ENCODE measurements at places on chromosomes 4 and X.

DNA sequence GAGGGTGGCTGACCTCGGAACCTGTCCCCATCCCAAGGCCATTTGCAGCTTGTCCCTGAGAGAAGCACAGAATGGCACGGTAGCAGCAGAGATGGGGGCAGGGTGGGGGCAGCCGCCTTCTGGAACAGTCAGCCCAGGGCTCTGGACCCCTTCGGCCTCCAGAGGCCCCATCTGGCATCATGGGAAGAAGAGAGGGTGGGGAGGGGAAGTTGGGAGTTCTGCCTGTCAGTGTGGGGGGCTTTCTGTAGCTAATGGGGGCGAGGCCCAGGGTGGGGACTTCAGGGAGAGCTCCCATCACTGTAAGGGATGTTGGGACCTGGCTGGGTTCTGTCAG is 62.9 kb upstream of the ADRA2C start:
- no peak for DNase-seq

- no peak for DNase-seq
Measured at GRCh38 chr4:154366956-154367355, 124.6 kb downstream of the DCHS2 start.

DNA sequence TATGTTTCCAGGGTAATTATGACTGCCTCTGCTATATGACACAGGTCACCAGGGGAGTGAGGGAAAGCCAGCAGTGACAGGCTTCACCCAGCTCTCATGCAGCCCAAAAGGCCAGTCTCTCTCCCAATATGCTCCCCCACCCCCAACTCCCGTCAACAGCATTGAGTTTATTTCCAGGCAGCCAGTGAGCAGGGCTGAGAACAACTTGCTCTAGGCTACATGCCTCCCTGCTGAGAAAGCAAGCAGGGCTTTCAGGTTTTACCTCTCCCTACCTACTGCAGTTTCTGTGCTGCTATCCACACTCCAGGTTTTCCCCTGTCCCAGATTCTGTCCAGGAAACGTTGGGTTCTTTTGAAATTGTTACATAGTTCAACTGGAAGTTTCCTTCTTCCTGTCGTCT is 291.4 kb downstream of the PABPC4L start:
- DNase-seq: no peak

GRCh38 chr4:56859841-56860240 is 38.3 kb upstream of the SPINK2 start:
- DNase-seq: no peak

DNA sequence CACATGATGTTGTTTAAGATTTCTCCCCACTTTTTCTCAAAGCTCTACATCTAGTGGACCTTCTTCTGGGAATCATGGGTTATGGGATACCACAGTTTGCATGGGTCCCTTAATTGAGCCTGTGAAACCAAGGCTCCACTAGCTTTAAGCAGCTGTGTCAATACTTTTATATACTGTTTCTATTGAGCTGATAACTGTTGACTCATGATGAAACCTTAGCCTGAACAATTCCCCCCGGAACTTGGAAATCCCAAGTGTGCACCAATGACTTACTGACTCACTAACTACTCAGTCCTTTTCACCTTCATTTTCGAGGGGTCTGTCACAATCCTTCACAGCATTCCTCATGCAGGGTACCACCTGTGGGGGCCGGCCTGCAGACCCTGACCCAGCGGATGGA is 12.7 kb upstream of the SPIN4 start:
- DNase-seq: no peak

DNA sequence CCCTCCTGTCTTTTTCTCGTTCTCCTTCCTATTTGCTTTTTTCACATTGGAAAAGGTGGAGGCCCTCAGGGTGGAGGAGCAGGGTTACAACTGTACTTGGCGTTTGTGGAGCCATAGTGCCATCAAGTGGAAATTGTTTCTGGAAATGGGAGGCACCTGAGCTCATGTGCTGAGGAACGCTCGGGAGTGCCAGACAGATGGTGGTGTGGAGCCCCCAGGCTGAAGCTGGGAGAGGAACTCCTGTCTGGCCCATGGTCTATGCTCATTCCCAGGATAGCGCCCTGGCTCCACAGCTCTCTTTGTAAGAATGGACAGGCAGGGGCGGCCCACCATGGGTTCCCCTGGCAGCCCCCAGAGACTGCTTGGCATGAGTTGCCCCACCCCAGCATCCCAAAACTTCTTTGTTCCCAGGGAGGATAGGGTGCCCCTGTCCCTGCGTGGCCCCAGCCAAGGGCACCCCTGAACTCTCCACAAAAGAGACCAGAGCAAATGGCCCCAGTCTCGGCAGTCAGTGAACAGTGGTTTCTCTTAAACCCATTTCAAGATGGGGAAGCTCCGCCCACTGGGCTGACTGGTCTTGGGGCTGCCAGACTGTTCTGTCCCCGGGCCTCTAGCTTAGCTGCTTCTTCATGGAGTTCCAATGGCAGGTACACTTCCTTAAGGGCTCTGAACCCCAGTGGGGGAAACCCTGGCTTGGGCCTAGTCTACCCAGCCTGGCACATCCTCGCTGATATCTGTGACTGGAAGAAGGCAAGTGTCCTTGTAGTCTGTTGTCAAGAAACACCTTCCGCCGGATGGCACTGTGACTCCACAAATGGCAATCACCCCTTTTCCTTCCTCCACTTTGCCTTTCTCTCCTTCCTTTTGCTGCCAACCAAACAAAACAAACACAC is 70.1 kb downstream of the NBDY start:
- DNase-seq: no peak

- DNase-seq: peak; percentile 8
Measured at GRCh38 chr4:185304944-185305690, 90.6 kb downstream of the LRP2BP start.

DNA sequence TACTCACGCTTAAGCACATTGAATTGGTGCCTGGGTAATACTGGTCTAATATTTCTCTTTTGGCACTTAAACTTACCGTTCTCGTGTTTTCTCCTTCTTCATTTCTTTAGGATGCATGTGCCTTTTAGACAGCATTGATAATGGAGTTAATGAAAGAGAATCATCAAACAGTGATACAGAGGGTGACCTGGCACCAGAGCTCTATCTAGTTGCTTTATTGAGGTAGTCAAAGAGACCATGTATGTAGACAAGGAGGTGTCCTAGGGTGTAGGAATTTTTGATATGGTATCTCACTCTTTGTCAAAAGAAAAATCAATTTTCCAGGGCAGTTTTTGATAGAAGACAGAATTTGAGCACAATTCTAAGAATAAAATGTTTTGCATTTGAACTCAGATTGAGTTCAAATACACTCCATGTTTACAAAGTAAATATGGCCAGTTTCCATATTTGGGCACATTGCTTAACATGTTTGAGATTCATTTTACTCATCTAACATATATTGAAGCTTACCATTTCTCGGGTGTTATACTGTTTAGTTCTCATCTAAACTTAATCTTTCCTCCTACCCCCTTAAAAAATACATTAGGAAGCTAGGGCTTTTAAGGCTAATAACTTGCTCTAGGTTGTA is 92.0 kb downstream of the WWC2 start:
- no peak for DNase-seq

- DNase-seq: no peak
Measured at GRCh38 chr4:93540562-93540961, 288.0 kb upstream of the ATOH1 start.

DNA sequence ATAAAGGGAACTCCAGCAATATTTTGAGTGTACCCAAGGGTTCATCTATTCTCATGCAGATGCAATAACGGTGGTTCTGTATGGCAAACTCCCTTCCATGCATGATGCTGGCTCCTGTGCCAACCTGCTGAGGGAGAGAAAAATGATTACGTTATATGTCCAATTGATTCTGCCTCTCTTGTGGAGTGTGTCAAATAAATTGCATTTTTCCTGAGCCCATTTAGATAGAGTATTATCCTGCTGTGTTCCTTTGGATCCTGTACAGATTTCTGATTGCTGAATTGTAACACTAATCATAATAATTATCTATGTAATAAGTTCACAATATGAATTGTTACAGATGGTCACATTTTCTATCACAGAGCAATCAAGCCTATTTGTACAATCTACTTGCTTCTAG is 821.7 kb downstream of the C4orf33 start:
- DNase-seq: no peak

DNA sequence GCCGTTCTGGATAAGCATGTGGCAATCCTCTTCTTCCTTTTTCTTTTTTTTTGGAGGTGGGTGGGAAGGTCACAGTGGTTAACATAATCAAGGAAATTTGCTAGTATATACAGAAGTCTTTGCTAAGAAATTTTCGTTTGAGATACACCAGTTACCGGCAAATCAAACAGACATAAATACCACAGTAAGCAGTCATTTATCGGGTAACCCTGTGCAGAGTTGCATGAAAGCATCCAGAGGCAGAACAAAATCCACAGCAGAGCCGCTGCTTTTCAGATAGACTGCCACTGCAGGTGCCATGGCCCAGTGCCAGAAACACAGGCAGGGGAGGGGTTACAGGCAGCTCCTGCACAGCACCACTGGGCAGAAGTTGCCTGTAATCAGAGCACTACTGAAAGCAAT is 179.1 kb upstream of the MAB21L2 start:
- peak; percentile 2 for DNase-seq

DNA sequence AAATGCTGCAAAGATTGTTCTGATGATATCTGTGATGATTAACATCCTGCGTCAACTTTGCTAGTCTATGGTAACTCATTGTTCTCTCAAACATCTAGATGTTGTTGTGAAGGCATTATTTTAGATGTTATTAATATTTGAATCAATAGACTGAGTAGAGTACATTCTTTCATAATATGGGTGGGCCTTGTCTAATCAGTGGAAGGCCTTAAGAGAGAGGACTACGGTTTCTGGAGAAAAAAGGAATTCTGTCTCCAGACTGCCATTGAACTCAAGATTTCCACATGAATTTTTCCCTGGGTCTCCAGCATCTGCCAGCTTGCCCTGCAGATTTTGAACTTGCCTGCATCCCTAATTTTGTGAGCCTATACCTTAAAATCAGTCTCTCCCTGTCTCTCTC is 2381.1 kb upstream of the AGA start:
- no peak for DNase-seq
